Inflammatory macrophage (primary cell): ENCODE measurements at places on chromosomes 7 and 10.

- DNase-seq: no peak
Measured at GRCh38 chr7:151386301-151387160, 23.3 kb downstream of the WDR86 start.

DNA sequence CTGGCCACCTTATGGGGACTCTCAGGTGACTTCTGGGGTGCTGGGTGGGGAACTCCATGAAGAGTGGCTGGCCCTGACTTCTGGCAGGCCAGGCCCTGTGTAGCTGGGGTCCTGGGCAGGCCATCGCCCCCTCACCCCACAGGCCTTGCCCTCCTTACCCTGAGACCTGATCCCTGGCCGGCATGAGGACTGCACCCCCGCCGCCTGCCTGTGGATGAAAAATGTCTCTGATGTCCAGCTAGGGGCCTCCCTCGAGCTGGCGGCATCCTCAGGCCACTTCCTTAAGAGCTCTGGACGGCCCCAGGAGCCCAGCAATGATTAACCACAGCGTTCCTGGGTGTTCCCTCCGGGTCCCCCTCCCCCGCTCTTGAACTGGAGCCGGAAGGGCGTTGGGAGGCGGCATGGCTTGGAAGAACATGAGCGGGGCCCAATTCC is 31.8 kb upstream of the SHH start:
- DNase-seq: no peak

DNA sequence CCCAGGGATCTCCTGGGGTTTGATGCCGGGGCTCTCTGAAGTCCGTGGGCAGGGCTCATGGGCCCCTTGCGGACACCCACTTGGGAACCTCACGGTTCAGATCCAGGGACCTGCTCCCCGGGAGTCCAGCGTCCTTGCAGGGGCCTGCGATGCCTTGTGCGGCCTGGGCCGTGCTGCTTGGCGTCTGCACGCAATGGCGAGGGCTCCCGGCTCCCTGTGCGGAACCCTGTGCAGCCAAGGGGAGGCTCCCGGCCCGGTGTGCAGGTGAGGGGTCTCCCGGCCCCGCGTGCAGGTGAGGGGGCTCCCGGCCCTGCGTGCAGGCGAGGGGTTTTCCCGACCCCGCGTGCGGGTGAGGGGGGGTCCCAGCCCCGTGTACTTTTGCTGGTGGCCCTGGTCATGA is 146.7 kb downstream of the DNAJB6 start:
- DNase-seq: no peak

DNA sequence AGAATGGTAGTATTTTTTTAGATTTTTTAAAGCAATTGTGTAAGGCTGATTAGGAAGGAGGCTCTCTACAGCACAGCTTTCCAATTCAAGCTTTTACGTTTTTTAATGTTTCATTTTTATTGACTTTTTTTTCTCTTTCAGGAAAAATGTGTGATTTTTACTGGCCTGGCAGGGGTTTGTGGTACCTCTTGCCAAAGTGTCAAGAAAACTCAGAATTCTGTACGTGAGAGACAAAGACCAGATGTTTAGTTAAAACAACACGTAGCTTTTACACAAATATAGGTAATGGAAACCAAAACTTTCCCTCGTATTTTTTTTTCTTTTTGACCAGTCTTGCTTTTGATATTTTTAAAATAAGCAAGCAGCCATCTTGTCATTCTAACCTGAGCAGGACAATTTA is 6.0 kb upstream of the NPVF start:
- no peak for DNase-seq

- no peak for DNase-seq
Measured at GRCh38 chr10:113491967-113492565, 60.8 kb upstream of the HABP2 start.

- no peak for DNase-seq
Measured at GRCh38 chr10:33455029-33455428, 120.6 kb upstream of the NRP1 start.

DNA sequence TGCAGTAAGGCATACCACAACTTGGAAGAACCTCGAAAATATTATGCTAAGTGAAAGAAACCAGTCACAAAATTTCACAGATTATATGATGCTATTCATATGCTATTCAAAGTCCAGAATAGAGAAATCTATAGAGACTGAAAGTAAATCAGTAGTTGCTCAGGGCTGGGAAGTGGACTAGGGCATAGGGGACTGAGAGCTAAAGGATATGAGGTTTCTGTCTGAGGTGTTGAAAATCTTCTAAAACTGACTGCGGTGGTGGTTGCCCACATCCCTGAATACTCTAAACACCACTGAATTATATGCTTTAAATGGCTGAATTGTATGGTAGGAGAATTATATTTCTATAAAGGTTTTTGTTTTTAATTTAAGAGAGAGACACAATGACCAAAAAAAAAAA is 161.3 kb downstream of the ELAPOR2 start:
- no peak for DNase-seq

GRCh38 chr7:140691376-140692045 is 5.0 kb upstream of the NDUFB2 start:
- DNase-seq: no peak

DNA sequence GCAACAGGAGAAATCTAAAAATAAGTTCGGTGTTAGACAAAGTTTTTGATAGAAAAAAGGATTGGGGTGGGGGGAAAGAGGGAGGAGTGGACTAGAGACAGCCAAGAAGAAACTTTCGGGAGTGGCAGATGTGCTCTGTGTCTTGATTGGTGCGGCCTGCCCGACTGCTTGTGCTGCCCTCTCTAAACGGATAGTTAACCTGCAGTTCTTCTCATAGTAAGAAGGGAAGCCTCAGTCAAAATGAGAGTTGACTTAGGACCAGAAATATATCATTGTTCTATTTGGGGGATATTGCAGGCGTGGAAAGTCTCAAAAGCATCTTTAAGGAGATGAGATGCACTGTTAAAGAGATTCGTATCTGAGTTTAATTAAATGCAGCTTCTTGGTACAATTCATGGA is 39.3 kb downstream of the UBE3C start:
- no peak for DNase-seq

GRCh38 chr7:72055426-72055825 is 356.7 kb downstream of the CALN1 start:
- DNase-seq: peak; percentile 20

DNA sequence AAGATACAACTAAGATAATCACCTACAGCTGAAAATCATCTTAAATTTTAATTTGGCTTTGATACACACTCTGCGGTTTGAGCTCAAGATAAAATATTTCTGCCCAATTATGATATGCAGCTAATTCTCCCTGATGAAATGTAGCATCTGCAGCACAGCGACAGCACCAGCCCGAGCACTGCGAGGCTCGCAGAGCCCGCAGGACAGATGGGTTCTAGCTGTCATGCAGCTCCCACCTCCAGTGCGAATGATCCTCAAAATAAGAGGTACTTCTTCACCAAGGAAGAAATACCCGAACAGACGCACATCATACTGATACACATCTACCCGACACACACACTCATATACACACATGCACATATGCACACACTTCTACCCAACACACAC is 457.6 kb downstream of the PTPRN2 start:
- no peak for DNase-seq

- no peak for DNase-seq
Measured at GRCh38 chr7:86942081-86942480, 117.4 kb downstream of the ELAPOR2 start.

GRCh38 chr10:50987934-50988333 is 86.4 kb upstream of the PRKG1 start:
- DNase-seq: no peak

DNA sequence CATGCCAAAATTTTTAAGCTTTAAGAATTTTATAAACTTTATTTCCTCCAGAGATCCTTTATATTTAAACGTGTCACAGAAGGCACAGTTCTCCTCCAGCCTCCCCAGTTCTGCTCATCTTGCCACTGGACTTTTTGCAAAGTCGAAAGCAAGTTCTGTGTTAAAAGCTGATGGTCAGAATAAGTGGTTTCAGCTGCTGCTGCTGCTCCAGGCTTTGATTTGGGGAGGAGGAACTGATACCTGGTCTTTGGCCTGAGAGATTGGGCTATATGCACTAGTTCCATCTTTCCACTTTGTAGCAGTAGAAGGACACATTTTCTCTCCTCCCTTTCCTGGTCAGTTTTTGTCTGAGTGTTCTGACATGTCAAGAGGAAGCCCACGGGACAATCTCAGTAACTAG is 435.9 kb upstream of the PHF14 start:
- DNase-seq: no peak

GRCh38 chr7:4631380-4632179 is 50.5 kb upstream of the FOXK1 start:
- peak; percentile 35 for DNase-seq

- no peak for DNase-seq
Measured at GRCh38 chr7:48959676-48960075, 35.3 kb downstream of the CDC14C start.

DNA sequence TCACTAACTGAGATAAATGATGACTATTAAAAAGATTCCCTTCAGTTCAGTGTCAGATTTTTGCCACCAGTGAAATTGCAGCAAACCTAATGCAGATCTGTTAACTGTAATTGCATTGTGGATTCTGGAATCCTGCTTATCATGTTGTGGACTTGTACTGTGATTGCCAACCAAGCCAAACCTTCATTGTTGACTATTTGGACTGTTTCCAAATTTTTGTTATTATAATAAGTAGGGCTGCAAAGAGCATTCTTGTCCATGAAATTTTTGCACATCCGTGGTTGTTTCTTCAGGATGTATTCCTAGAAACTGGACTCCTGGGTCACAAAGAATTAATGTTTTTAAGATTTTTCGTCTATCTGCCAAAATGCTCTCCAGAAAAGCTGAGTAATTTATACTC is 281.6 kb upstream of the ZMIZ1 start:
- no peak for DNase-seq

DNA sequence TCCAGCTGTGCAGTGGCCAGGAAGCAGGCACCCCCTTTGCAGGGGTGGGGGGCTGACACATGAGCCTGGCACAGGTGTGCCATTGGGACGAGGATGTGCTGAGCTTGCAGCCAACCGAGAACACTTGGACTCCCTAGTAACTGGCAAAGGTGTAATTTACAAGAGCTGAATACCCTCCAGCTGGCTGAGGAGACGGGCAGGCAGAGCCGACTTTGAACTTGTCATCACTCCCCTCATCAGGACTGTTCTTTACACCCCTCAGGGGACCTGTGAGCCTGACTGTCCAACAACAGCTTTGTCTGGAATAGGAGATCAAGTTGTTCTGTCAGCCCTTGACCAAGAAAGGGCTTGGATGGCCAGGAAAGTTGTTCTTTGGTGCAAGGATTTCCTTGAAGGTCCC is 61.2 kb downstream of the CDH23 start:
- no peak for DNase-seq

- DNase-seq: peak; percentile 24
Measured at GRCh38 chr7:108181073-108181985, 51.2 kb upstream of the LAMB4 start.

- DNase-seq: peak; percentile 63
Measured at GRCh38 chr7:134254311-134254710, 62.4 kb downstream of the SLC35B4 start.

DNA sequence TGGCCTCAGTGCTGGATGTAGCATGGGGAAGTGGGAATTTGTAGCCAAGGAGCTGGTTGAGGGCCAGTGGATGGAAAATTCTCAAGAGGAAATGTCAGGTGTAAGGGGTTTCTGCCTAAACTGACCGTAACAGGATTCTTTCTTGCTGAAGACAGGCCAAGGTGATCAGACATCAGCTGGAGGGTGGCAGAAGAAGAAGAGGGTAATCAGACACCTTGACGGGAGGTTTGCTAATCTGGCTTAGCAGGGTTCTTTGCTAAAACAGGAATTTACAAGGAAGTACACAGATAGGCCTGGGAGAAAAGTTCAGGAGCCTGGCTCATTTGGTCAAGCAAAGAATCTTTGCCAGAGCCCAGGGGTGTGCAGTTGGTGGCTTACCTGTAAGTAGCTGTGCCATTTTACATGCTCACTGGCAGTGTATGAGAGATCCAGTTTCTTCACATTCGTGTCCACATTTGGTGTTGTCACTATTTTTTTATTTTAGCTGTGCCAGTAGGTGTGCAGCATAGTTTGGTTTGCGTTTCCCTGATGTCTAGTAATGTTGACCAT is 73.7 kb downstream of the BMPR1A start:
- DNase-seq: no peak

- DNase-seq: peak; percentile 62
Measured at GRCh38 chr10:133260895-133261725, 15.6 kb downstream of the ADAM8 start.

GRCh38 chr7:50073093-50073492 is 20.0 kb downstream of the ZPBP start:
- DNase-seq: no peak

DNA sequence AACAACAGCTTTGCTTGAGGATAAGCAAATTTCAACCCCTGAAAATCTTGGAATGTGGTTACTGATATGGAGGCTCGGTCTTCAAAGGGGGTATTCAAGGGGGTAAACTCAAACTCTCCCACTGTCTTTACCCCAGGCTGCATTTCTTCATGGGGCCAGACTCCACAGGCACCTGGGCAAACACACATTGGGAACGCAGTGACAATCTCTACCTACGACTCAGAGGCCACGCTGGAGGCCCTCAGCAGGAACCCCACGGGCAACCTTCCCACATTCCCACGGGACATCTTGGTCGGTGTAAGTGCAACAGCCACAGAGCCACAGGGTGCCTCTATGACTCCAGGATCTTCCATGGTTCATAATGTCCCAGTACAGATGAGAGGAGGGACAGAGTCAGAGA is 2.2 kb upstream of the INSIG1 start:
- DNase-seq: no peak

- DNase-seq: no peak
Measured at GRCh38 chr7:120867932-120868331, 10.0 kb upstream of the TSPAN12 start.

GRCh38 chr10:82811621-82812020 is 936.6 kb downstream of the NRG3 start:
- no peak for DNase-seq

DNA sequence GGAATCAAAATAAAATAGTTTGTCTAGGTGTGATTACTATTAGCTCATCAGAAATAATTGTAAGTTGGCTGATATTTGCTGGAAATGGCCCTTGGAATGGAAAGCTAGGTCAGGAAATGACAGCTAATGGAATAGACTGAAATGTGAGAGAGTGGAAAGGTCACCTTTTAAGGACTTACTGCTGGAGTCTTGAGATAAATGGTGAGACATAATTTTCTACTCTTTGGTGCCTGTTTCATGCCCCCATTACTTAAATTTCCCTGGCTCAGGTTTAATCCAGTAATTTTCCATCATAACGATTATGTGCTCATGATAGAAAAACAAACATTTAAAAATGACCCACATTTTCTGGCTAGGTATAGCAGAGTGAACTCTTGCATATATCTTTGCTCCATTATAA is 123.6 kb downstream of the ADAM22 start:
- no peak for DNase-seq

- DNase-seq: no peak
Measured at GRCh38 chr7:41491883-41492471, 210.9 kb downstream of the INHBA start.

- DNase-seq: no peak
Measured at GRCh38 chr7:30323006-30323355, 38.6 kb downstream of the ZNRF2 start.

- no peak for DNase-seq
Measured at GRCh38 chr7:76064208-76064970, 16.5 kb downstream of the MDH2 start.

- DNase-seq: no peak
Measured at GRCh38 chr10:34380856-34381255, 434.2 kb downstream of the PARD3 start.

GRCh38 chr10:131198843-131199242 is 112.7 kb downstream of the TCERG1L start:
- no peak for DNase-seq

- no peak for DNase-seq
Measured at GRCh38 chr10:98556061-98556460, 109.3 kb upstream of the HPS1 start.
